ENCODE measurements at places on chromosomes 11 and 22. TPM values are rescaled to one million over a fixed set of nuclear protein-coding genes. Genes with fewer than 3 reads are reported as not detected.

DNA sequence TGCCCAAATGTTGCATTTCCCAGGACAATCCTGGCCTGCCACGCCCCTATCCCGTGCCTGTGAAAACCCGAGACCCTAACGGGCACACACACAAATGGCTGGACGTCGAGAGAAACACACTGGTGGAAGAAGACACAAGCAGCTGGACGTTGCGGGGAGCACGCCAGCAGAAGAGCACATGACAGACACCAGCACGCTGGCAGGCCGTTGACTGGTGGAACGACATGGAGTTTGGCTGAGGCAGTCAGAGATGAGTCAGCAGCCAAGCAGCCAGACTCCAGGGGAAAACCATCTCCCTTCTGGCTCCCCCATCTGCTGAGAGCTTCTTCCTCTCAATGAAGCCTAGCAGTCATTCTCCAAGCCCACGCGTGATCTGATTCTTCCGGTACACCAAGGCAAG, 606.7 kb upstream of the LRRC4C start:
- peak; percentile 20 for DNase-seq

Gene FOLR1
- total RNA-seq: 0.32 TPM

- no peak for DNase-seq
These were observed 550.7 kb downstream of the INSC start for GRCh38 chr11:15665368-15665871.

DNA sequence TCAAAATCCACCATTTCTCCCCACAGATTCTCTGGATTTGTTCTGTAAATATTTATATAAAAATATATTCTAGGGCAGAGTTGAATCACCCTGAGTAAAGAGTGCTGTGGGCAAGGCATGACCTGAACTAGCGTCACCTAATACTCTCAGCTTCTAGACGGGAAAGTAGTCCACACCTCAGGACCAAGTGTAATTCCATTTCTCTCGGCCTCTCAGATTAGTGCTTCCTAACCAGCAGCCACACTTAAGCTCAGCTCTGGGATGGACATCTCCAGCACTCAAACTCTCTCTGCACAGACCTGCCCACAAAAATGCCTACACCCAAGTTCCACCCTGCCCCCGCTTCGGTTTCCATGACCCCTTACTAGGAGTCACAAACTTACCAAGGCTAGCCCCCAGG, 5.3 kb downstream of the SPTBN2 start:
- no peak for DNase-seq

Gene TMPRSS6
- not detected for total RNA-seq

- DNase-seq: no peak
These were observed 463.2 kb downstream of the METTL15 start for GRCh38 chr11:28571371-28571770.
